ENCODE measurements at places on chromosomes 12 and 14. TPM values are rescaled to one million over a fixed set of nuclear protein-coding genes. Genes with fewer than 3 reads are reported as not detected.

Gene EP400
- total RNA-seq = 30.5 TPM

Gene KRT83
- total RNA-seq = 0.33 TPM

Gene POTEG
- total RNA-seq = 0.12 TPM

Gene FAM181A
- total RNA-seq = not detected

Gene PNMA1
- 36.7 TPM for total RNA-seq

Gene C3AR1
- not detected for total RNA-seq

Gene NKX2-8
- total RNA-seq = not detected

Gene PTGDR
- not detected for total RNA-seq

Gene RD3L
- total RNA-seq = not detected

Gene GPRC5A
- total RNA-seq = 140 TPM

Gene ACSM4
- not detected for total RNA-seq

Gene DENR
- 91.9 TPM for total RNA-seq

Gene BRF1
- total RNA-seq = 55.8 TPM

Gene KIF21A
- total RNA-seq = 21.7 TPM

Gene FZD10
- total RNA-seq = not detected

Gene OTX2
- not detected for total RNA-seq

Gene SGPP1
- 19.3 TPM for total RNA-seq

Gene FOXN4
- total RNA-seq = not detected

Gene CPNE6
- not detected for total RNA-seq

Gene IL22
- not detected for total RNA-seq

Gene DPY19L2
- total RNA-seq = 0.98 TPM

Gene POTEM
- not detected for total RNA-seq
